ENCODE measurements at places on chromosomes 4 and X. TPM values are rescaled to one million over a fixed set of nuclear protein-coding genes. Genes with fewer than 3 reads are reported as not detected.

P2RY4 gene
- total RNA-seq, result 0.15 TPM

CYTL1 gene
- not detected for total RNA-seq

DNA sequence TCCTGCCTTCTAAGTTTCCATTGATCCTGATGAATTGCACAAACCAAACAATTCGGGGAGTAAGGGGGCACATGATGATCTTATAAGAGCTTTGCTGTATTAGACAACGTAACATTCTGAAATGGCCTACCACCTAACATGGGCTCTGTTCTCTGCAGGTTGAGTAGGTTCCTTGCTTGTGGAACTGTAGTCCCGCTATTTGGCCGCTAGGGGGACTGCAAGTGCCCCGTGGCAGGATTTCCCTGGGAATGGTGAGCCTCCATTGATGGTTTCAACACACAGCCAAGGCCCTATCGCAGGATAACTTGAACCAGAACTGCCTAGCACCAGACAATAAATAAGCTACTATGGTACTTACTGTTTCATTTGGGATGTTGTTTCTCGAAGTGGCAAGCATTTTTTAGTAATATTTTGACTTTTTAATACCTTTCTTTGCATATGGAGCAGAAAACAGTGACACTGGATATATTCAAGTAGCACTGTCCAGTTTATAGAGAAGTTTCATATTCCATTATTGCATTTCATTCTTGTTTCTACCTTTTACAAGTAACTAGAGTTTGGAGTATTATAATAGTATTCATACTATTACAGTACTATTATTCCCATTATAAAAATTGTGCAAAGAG is 11.9 kb downstream of the AR start:
- DNase-seq, result peak; percentile 42

SYP gene
- total RNA-seq, result 32.2 TPM

ZCCHC18 gene
- total RNA-seq, result 0.78 TPM

GRCh38 chr4:19807505-19807904 is 444.2 kb upstream of the SLIT2 start:
- no peak for DNase-seq

DNA sequence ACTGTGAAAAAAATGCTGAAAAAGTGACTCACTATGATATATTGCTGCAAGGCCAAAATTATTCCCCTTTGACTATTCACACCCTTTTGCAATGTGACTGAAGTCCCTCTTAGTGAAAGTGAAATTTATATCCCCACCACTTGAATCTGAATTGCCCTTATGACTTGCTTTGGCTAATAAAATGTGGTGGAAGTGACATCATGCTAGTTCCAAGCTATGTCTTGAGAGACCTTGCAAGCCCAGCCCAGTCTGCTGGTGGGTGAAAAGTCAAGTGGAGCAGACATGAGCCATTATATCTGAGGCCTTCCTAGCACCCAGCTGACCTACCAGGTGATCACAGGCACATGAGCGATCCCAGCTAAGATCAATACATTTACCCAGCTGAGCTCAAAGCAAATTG is 94.7 kb downstream of the LINC00632 start:
- DNase-seq, result no peak

DNA sequence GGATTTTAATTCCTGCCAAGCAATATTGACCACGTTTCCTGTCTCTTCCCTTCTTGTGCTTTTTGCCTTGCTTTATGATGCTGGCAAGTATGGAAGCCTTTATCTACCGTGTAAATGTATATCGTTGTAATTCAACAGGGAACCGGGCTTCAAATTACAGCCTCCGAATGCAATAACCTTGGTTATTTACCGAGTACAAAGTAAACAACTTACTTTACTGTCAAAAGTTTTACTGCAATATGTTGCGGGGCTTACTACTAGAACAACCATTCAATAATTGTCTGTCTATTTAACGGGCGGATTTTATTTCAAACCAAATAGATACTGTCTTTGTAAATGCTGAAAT is 73.1 kb downstream of the PALLD start:
- DNase-seq, result no peak

CXCL11 gene
- total RNA-seq, result not detected

- peak; percentile 23 for DNase-seq
Observed at GRCh38 chrX:80812176-80812575, 2.5 kb upstream of the BRWD3 start.

DNA sequence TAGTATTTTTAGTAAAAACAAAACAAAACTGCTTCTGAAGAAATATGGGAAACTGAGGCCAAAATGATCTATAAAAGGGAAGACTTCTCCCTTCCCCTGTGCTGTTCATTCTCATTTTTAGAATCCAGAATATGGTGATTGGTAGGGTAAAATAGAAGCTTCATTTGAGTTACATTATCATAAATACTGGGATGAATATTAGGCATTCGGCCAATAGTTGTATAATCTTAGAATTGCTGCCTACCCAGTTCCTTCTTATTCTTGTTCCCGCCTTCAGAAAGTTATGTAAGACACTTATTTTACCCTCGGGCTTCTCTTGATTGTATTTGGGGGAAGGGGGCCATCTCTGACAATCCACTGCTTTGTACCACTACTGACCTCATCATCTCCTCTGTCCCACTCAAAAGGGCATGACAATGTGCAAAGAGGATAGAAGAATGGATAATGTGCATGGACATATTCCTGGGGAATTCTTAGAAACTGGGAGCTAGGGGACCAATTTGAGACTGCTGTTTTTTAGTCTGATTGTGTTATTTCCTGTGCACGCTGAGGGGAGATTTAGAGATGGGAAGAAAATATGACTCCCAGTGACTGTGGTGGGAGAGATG is 588 bp downstream of the ART3 start:
- DNase-seq, result no peak

DNA sequence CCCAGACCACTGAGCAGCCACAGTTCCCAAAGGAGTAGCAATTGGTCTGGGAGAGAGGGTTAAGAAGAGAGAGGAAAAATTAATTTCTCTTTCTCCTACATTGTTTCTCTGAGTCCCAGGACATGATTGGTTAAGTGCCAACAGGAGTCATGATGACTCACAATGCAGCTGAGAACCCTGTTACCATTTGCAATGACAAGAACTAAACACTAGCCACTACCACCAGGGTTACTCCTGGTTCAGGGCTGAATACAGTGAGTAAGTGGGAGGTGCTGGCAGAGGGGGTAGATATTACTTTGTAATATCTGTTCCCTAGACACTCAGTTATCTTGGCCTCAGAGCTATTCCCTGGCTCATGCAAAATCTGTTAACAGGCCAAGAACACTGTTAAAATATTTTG is 18.0 kb downstream of the ETDC start:
- peak; percentile 79 for DNase-seq

- no peak for DNase-seq
Observed at GRCh38 chr4:119040261-119040660, 95.4 kb upstream of the MYOZ2 start.

DNA sequence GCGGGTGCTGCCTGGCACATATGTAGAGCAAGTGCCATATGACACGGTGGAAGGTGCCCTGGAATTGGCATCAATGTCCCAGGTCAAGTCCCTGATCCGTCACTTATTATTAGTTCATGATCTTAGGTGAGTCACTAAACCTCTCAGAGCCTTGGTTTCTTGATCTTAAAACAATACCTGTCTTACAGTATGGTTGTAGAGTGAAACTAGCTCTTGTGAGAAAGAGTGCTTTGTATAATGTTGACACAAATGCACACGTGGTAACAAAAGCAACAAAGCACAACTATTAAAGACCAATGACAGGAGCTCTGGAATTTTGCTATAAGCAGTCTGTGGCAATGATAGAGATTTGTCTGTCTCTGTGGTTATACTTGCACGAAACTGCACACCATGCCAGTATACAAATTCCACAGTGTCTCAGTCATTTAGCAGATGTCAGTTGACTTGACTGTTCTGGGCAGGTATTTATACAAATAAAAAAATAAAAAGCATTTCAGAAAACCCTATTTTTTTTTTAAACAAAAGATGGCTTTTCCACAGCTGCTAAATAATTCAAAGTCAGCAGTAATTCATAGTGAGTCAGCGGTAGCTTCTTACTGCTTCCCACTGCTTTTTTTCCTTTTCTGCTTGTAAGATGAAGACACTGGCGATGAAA is 19.7 kb upstream of the ACSL1 start:
- no peak for DNase-seq

PGRMC2 gene
- 47.4 TPM for total RNA-seq

- peak; percentile 57 for DNase-seq
Observed at GRCh38 chr4:140252141-140252741, 98.3 kb upstream of the MAML3 start.

DNA sequence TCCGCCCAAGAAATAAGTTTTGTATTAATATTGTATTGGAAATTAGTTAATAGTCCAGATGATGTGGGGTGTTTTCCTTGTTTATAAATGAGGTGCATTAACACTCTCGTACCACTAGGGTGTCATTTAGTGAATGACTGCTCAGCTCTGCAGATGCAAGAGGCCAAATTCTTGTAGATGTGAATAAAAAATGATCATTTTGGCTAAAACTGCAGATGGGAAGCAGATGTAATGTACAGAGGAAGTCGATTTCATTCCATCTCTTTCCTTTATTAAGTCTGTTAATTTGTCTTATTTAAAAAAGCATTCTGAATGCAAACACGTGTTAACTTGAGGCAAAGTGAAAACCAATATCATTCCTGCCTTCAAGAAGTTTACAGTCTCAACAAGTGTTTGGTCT is 108.1 kb downstream of the DHX15 start:
- no peak for DNase-seq

GRCh38 chr4:119933606-119934005 is 133.0 kb downstream of the MAD2L1 start:
- no peak for DNase-seq

DNA sequence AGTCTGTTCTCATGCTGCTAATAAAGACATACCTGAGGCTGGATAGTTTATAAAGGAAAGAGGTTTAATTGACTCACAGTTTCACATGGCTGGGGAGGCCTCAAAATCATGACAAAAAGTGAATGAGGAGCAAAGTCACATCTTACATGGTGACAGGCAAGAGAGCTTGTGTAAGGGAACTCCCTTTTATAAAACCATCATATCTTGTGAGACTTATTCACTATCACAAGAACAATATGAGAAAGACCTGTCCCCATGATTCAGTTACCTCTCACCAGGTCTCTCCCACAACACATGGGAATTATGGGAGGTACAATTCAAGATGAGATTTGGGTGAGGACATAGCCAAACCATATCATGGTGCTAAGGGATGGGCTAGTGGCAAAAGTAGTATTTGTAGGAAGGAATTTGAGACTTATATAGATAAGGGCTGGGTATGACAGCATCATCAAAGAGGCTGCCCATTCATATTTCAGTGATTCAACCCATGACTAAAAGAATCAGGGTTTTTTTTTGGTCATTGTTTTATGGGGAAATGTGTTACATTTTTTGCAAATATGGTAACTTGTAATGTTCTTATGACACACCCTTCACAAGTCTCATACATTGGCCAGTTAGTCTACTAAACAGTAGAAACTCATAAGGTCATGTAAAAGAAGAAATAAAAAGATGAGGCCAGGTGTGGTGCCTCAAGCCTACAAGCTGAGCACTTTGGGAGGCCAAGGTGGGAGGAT is 34.7 kb downstream of the NUP62CL start:
- DNase-seq, result no peak

DNA sequence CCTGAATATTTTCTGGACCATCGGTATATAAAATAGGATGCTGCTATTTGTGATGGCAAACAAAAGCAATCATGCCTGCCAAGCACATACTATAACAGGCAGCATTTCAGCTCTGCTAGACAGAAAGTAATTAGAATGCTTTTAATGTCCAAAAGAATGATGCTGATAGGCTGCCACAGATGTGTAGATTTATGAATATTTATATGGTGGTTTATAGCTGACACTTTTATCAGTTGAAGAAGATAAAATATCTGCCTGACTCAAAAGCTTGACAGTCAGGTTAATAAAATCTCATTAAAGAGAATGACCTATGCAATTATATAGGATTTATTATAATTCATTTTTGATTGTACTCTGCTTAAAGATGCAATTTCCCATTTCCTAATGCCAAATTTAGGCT is 4.0 kb downstream of the BEND4 start:
- no peak for DNase-seq

RTL9 gene
- 1.3 TPM for total RNA-seq

GRCh38 chr4:153466949-153467896 is 1.1 kb downstream of the TMEM131L start:
- DNase-seq, result peak; percentile 42

DNA sequence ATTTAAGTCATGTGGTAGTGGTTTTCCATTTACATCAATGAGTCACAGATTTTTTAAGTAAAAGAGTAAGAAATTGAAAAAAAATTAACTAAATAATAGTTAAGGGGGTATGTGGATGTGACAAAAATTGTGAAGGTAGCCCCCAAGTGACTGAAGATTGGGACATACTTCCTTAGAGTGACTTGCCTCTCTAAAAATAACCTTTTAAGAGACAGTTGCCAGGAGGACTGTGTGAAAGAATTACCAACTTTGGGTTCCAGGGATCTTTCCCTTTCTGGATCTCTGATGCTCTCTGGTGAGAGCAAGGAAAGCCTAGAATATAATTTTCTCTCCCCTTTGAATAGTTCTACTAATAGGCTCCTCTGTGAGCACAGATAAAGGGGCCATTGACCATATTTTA is 42.7 kb downstream of the NHSL2 start:
- no peak for DNase-seq

- DNase-seq, result no peak
Observed at GRCh38 chr4:126405369-126405982, 1090.7 kb downstream of the FAT4 start.

DNA sequence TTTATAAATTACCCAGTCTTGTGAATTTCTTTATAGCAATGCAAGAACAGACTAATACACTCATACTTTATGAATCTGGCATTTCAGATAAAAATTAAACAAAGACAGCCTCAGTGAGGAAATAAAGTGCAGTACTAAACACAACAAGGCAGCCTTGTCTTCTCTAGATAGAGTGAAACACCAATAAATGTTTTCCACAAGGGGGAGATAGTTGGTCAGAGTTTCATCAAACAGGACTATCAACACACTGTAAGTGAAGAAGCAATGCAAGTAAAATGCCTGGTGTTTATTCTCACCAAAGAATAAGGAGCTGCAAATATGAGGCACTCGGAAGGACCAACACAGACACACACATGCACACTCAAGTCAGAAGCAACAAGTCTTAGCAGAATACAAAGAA is 62.8 kb downstream of the FAM9B start:
- no peak for DNase-seq

GRCh38 chr4:163556177-163556576 is 61.7 kb downstream of the TMA16 start:
- DNase-seq, result no peak

- DNase-seq, result no peak
Observed at GRCh38 chr4:127416115-127416514, 216.6 kb upstream of the INTU start.

TMEM156 gene
- total RNA-seq, result 2.2 TPM
